ENCODE measurements at places on chromosomes 6 and 20. TPM values are rescaled to one million over a fixed set of nuclear protein-coding genes. Genes with fewer than 3 reads are reported as not detected.

The VNN1 gene
- total RNA-seq: 8.6 TPM

The KIF25 gene
- total RNA-seq: not detected

The SLC22A2 gene
- not detected for total RNA-seq

The ADGRG6 gene
- total RNA-seq: 29.6 TPM

DNA sequence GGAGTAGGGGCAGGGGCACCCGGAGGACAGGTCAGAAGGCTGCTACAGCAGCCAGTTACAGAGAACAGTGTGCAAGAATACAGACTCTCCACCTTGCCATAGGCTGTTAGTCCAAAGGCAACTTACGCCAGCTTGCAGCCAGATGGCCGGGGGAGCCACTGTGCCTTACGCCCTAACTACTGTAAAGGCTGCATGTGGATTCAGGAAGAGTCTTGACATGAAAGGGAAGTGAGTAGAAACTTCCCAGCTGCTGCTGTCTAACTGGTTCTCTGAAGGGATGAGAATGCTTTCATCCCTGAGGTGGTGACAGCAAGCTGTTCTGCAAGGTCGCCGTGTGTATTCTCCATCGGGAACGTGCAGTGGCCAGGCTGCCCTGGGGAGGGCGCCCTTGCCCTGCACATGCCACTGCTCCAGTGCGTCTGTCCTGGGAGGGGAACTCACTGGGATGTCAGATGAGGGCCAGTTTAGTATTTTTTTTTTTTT is 46.1 kb downstream of the LYRM4 start:
- no peak for DNase-seq

- DNase-seq: no peak
Measured at GRCh38 chr6:112466373-112467151, 119.4 kb downstream of the RFPL4B start.

DNA sequence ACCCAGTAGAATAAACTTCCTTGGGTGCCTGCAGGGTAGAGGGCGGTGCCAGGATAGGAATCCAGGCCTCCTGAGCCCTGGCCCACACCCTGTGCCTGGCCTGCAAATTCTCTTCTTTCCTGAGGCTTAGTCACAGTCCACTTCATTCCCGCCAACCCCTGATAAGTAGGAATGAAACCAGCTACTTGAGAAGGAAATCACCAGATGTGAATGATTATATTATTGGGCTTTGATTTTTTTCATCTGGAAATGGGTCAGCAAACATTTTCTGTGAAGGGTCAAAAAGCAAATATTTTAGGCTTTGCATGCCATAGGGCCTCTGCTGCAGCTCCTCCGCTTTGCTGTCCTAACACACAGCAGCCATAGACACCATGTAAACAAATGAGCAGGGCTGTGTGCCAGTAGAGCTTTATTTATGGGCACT is 50.2 kb downstream of the STK35 start:
- DNase-seq: no peak

DNA sequence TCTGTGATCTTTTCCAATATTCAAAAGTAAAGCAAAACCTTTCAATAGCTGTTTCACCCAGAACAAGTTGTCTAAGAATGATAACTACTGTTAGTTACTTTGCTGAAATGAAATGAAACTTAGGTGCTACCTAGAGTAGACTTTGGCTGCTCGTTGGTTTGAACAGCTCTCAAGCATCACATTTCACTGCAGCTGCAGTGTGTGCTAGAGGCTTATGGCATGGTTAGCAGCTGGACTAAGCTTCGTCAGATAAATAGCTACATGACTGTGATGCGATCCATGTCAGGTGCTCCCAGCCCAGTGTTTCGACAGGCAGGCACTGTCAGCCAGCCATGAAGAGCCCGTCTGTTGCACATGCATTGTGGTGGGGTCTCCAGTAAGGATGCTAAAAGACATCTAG is 201.1 kb downstream of the TFAP2B start:
- no peak for DNase-seq

DNA sequence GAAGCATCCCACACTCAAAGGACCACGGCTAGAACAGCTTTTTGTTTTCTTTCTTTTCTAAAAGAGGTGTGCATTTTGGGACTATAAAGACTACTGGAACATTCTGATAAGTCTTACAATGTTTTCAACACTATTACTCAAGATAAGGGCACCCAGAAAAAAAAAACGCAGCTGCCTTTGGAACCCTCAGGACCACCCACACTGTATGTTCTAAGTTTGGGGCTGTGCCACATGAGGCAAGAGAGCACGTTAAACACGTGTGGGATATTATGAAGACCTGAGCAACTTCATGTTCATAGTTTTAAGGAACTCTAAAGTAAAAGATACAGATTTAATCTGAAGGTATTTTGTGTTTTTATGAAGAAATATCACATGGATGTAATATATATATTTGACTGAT is 204.6 kb downstream of the FOXC1 start:
- no peak for DNase-seq

DNA sequence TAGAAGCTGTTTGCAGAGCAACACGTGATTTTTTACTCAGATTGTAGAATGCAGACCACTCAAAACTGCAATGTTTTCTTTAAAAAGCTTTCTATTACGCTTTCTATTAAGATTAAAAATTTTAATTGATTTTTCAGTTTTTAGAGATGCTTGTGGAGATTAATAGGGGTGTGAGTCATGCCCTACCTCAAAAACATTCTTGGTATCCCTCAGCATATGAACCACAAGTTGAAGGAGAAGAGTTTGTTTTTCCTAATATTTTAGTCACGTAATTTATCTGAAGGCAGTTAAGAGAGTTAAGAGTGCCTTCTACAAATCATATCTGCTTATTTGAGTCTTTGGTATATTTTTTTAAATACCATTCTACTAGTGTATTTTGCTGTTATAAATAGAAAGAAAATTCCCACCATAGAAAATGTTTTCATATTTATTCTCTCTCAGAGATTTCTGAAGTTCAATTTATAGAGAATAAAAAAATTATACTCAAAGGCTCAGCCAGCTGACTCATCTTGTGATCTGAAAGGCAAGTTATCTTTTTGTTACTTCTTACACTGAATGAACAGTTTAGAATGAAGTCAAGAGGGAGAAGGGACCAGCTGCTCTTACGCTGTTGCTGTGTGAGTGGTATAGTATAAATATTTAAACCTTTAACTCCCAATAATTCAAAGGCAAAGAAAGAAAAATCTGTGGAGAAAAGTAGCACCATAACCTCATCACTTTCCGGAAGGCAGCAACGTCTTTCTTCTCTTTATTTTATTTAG is 7.6 kb downstream of the RIPOR2 start:
- no peak for DNase-seq

- no peak for DNase-seq
Measured at GRCh38 chr6:30097902-30098768, 14.8 kb downstream of the TRIM31 start.

DNA sequence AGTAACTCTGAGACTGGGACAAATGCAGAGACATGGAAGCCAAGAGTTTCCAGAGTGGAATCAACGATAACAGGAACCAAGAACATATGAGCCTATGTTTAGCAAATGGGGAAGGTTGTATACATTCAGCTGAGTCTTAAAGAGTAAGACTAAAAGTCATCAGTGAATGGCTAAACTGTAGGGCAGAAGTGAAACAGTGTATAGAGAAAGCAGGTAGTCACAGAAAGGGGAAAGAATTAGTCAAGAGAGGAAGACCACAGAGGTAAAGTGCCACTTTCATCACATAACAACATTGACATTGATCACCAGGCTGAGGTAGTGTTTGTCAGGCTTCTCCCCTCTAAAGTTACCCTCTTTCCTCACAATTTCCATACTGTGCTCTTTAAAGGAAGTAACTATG is 306.5 kb upstream of the SPTLC3 start:
- DNase-seq: no peak

- no peak for DNase-seq
Measured at GRCh38 chr20:40797425-40797824, 108.4 kb upstream of the MAFB start.

DNA sequence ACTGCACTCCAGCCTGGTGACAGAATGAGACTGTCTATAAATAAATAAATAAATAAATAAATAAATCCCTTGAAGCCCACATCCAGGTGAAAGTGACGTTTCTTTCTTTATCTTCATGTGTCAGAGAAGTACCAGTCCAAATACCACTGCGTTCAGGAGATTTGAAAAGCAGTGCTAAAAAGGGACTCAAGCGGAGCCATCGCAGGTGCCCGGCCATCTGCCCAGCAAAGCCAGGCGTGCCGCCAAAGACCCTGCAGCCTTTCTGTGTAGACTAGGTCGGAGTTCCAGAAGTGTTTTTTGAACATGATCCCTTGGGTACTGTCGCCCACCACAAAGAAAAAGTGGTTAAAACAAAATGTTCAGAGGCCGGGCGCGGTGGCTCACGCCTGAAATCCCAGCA is 65.7 kb upstream of the CEP85L start:
- no peak for DNase-seq
